HT1080 (cell line): ENCODE measurements at places on chromosomes 16 and 17. TPM values are rescaled to one million over a fixed set of nuclear protein-coding genes. Genes with fewer than 3 reads are reported as not detected.

Gene FAM171A2
- total RNA-seq = 11.4 and 11.7 TPM in 2 replicates

Gene MYCBPAP
- not detected in 2 replicates for total RNA-seq

GRCh38 chr16:47973552-47973951 lies 182.2 kb downstream of the ABCC12 start:
- no peak for DNase-seq

DNA sequence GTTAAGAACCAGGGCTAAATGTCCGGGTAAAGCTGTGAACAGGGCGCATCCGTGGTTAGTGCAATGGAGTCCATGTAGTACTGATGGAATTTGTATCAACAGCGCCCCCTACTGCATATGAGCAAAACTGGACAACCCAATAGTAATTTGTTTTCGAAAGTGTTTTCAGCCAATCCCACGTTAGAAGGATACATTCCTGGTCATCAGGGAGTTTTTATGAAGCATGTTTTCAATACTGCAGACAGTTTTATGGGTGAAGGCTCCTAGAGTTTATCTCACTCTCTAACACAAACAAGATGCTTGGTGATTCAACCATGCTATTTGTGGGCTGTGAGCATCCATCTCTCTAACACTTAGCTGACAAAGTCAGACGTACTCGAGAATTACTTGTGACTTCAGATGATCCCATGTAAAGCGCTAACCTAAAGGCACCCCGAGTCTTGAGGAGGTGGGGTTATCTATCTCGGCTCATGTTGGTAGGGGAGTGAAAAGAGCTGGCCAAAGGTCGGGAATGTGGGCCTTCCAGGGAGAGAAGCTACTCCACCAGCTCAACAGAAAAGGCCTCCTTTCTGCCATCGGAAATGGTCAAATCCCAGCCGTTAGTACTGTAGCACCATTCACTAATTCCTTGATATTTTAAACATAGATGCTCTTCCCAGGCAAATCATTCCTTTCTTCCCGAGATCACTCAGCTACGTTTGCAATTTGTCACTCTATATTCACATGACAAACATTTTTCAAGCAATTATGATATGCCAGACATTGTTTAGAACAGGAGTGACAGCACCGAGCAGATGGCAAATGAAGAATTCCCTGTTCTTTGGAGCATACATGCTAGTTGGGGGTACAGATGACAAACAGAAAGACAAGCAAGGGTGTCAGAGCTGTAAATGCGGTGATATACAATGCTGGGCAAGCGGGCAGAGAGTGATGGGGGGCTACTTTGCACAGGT lies 46.9 kb upstream of the HNF1B start:
- DNase-seq = peak; percentile 18

- peak; percentile 95 for DNase-seq
These were observed 17.4 kb downstream of the ITPRIPL2 start for GRCh38 chr16:19130852-19131824.

GRCh38 chr16:81755915-81756614 lies 23.0 kb upstream of the PLCG2 start:
- peak; percentile 45 for DNase-seq

DNA sequence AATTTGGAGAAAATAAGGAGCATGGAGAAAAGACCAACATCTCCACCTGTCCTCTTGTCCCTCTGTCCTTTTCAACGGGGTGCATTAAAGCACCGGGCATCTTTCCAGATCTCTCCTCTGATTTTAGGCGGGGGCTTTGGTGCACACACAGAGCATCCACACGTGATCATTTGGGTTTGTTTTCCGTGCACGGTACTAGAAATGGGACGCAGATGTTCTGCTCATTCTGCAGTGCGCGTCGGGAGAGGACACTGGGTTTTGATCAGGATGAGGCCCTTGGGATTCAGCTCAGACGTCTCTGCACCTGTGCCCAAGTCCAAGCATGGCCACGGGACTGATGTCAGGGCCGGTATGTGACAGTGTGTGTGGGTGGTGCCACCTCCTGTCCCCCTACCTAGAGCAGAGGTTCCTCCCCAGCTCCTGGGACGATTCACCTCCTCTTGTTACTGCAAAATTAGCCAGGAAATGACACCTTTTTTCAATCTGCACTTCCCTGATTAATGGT lies 31.9 kb downstream of the PDIA2 start:
- no peak for DNase-seq

GRCh38 chr16:55542459-55543082 lies 23.9 kb upstream of the CAPNS2 start:
- DNase-seq = peak; percentile 79

DNA sequence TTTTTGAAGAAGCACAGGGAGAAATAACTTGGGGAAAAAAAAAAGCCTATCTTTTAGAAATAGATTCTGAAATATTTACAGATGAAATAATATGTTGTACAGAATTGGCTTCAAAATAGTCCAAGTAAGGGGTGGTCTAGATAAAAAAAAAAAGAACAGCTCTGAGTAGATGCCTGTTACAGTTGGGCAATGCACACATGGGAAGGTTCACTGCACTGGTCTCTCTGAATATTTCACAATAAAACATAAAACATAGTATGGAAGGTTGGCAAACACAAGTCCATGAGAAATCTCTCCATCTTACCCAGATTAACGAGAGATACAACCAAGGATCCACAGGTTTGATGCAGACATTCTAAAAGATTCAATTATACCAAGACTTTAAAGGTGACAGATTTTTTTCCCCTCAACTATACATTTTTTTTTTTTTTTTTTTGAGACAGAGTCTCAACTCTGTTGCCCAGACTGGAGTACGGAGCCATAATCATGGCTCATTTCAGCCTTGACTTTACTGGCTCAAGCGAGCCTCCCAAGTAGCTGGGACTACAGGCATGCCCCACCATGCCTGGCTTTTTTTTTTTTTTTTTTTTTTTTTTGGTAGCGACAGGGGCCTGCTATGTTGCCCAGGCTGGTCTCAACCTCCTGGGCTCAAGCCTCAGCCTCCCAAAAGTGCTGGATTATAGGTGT lies 58.0 kb downstream of the KANSL1 start:
- DNase-seq = no peak

GRCh38 chr17:42389135-42389417 lies 834 bp upstream of the STAT3 start:
- no peak for DNase-seq

GRCh38 chr16:75011634-75012307 lies 12.9 kb downstream of the ZNRF1 start:
- peak; percentile 84 for DNase-seq

DNA sequence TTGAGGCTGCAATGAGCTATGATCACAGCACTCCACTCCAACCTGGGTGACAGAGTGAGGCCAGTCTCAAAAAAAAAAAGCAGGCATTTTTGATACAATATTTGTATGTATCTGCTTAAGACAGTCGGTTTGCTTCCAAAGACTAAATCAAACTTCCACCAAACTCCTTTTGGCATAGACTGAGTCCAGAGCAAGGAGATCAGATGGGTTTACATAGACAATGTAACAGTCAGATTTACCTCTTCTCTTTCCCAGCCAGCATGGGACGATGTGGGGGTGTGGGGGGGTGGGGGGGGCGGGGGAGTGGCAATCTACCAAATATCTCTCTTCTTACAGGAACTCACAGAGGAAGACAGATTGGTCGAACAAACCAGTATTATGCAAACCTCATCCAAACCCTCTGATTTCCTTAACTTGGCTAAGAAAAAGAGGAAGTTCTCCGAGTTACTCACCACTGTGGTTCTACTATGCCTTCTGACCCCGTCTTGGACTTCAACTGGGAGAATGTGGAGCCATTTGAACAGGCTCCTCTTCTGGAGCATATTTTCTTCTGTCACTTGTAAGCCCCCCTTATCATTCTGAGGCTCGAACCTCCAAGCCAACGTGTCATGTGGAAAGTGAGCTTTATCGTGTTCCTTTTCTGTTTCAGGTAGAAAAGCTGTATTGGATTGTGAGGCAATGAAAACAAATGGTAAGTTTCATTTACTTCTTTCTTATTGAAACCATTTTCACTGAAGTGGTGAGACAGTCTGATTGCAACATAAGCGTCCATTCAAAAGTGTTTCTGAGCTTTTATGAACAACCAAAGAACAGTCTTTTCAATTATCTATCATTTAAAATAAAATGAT lies at the start of gene MILR1:
Gene MILR1 (plus strand): TSS at position 451 of the 848 bp plus-strand sequence. CDS start 54 bp downstream, at position 505.
- peak; percentile 88 for DNase-seq

DNA sequence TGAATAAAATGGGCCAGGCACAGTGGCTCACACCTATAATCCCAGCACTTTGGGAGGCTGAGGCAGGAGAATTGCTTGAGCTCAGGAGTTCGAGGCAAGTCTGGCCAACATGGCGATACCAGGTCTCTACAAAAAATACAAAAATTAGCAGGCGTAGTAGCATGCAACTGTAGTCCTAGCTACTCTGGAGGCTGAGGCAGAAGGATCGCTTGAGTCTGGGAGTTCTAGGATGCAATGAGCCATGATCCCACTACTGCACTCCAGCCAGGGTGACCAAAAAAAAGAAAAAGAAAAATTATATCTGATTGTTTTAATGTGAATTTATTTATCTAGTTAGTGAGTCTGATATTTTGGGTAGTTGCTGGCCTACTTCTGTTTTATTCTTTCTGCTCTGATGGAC lies 7.0 kb downstream of the IL34 start:
- no peak for DNase-seq

GRCh38 chr16:66605979-66606751 lies 1.7 kb downstream of the CMTM3 start:
- DNase-seq = no peak

DNA sequence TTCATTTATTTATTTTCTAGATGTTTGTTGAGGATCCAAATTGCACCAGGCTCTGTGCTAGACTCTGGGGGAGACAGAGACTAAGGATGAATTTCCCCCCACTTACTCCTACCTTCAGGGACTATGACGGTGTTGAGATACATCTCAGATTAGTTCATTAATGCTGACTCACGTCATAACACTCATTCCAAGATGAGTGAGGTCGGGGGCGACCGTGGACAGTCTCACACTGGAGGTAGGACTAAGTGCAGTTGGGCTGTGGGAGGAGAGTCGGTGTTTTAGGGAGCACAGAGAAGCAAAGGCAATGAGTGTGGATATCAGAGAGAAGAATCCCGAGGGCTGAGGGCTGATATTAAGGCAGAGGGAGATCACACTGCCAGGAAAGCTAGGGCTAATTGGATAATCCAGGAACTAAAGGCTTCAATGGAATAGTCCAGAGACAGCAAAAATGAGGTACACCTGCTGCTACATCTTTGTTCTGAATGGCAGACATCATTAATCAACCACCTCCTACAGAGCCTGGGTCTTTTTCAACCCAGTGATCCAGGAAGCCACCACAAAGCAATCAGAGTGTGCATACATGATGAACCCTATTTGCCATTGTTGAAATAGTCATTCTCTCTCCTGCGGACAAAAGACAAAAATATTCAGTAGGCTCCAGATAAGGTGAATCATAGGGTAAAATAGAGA lies 38.6 kb upstream of the CACNG4 start:
- no peak for DNase-seq

DNA sequence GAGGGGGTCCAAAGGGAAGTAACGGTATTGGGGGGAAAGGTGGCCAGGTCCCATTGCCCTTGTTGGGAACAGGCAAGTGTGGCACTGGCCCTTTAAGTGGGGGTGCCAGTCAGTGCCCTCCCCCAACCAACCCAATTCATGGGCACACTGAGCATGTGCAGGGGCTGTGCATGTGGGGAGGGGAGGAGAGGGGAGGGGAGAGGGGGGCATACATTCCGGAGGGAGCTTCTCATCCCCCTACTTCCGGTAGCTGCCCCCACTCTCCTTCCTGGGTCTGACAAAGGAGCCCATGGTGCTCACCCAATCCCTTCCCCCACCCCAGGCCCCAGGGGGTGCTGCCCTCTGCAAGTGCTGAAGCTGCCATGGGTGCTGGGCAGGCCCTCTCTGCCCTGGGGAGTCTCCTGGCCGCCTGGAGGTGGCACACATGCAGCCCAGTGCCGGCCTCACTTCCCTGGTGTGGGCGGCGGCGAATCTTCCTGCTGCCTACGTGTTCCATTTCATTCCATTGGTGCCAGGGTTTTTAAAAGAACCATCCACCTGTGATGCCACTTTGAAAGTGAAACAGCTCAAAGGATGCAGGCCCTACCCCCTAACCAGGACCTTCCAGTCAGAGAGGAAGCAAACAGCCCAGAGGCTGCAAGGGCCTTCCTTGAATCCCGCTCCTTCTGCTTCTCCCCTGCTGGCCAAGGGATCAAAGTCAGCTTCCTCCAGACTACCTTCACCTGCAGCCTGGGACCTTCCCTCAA lies 11.0 kb downstream of the HEXIM2 start:
- DNase-seq = peak; percentile 93
